ENCODE measurements at places on chromosomes 11 and 22.
A peak's percentile ranks its signal among the peaks of the same experiment; 100 is the strongest.

- DNase-seq, result no peak
Observed at GRCh38 chr11:67432655-67433349, 4.5 kb downstream of the RPS6KB2 start.

- no peak for DNase-seq
Observed at GRCh38 chr11:85828640-85828978, 17.7 kb upstream of the SYTL2 start.

GRCh38 chr11:83162377-83162776 lies 5.4 kb downstream of the PCF11 start:
- DNase-seq, result no peak

DNA sequence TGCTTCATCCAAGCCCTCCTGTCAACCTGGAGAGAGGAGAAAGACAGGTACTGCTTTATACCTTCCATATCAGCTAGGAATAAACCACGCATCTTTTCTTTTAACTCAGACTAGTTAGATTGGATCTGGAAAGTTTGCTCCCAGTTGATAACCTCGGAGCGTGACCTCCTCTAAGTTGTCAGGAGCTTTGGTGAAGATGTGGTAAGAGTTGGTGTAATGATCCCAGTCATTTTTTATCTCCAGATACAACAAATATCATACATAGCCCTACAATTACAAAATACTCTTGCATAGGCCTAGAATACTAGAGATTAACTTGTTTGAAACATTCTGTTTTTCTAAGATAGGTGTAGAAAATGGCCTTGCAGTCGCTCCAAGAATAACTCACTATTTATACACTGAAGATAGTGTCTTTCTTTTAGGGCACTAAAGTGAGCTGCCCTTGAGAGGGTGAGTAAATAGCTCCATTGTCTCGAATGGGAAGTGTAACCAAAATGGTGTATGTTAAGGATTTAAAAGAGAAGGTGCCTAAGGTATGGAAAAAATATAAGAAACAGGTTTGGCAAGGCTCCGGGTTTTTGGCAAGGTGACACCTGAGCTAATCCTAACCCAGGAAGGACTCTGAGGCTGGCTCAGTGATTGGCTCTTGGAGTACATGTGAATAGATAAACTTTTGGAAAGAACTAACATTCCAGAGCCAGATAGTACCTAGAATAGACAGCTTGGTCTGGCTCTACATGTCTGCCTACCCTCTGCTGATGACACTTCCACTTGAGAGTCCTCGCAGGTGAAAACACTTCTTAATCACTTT lies 59.4 kb downstream of the GLYATL1 start:
- no peak for DNase-seq

DNA sequence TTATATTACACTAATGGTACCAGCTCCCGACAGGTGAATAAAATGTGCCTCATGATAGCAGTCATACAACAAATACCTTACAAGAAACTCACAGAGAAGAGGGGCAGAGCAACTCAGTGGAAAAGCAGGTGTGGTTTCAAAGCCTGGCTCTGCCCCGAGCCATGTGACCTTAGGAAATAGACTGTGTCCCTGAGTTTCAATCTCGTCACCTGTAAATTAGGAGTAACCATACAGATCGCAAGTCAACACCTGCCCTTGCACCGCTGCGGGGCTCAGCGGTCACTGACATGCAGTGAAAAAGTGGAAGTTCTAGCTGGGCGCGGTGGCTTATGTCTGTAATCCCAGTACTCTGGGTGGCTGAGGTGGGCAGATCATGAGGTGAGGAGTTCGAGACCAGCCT lies 11.9 kb upstream of the MRTFA start:
- no peak for DNase-seq

DNA sequence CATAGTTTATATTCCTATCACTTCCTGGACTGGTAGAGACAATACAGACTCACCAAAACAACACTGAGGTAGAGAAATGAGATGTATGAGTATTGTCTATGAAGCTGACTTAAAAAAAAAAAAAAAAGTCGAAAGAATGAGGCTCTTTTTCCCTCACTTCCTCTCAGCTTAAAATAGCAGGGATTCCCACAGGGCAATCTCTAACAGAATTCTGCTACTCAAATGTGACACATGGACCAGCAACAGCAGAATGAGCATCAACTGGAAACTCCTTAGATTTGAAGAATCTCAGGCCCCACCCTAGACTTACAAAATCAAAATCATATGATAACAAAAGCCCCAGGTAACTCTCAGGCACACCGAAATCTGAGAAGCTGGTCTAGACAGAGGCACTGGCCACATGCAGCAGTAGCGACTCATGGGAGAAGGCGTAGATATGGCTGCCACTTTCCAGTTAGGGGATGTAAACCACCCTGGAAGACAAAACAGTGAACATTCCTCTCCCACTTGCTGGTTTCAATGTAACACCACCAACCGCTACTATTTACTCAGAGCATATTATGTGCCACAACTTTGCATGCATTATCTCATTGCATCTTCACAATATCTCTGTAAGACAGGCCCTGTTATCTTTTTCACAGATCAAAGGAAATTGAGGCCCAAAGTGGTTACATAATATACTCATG lies 128.0 kb downstream of the RBFOX2 start:
- DNase-seq, result peak; percentile 14

- peak; percentile 28 for DNase-seq
Observed at GRCh38 chr11:18731949-18732821, 6.2 kb upstream of the IGSF22 start.

- DNase-seq, result no peak
Observed at GRCh38 chr11:4677948-4678347, 19.7 kb downstream of the OR51E2 start.

DNA sequence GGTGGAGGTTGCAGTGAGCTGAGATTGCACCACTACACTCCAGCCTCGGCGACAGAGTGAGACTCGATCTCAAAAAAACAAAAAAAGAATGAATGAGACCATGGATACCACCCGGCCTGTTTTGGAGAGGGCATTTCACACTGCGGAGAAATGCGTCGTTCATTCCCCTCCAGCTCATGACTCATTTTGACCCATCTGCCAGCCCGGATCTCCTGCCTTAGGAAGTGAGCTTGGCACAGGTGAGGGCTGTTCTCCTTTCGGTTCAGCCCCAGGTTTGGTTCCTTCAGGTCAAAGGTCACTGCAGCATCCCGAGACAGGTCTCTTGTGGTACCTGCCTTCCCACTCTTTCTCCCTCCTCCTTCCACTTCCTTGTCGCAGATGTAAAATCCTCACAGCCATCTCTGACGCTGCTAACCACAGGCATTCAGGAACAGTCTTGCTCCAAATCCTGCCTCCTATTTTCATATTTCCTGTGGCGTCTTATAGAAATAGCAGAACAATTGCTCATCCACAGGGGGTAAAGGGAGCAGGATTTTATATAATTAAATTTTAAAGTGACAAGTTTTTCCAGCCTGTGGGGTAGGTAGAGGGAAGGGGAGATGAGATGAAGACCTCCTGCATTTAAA lies 517.9 kb downstream of the NTM start:
- peak; percentile 87 for DNase-seq

DNA sequence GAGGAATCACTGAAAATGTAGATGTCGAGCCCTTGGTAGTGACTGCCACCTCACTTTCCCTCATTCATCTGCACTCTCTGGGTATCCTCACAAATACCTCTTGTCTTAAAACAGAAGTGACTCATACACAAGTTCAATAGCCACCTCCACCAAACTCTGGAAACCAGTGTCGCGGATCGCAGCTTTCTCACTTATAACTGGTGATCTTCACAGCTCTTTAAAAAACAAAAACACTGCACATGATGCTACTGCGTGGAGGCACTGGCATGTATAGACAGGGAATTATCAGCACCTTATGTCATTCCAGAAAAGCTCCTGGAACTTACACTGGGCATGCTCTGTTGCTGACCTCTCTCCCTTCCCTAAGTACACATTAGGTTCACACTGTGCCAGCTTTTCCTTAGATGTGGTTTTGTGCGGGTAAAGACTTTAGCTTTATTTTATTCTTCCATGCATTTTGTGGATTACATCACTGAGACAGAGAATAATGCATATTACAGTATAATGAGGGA lies 425.5 kb upstream of the CADM1 start:
- peak; percentile 87 for DNase-seq

GRCh38 chr11:94794287-94795168 lies 26.4 kb downstream of the AMOTL1 start:
- DNase-seq, result peak; percentile 4
